HepG2 (cell line): ENCODE measurements at places on chromosomes 3 and 15. TPM values are rescaled to one million over a fixed set of nuclear protein-coding genes. Genes with fewer than 3 reads are reported as not detected.

DNA sequence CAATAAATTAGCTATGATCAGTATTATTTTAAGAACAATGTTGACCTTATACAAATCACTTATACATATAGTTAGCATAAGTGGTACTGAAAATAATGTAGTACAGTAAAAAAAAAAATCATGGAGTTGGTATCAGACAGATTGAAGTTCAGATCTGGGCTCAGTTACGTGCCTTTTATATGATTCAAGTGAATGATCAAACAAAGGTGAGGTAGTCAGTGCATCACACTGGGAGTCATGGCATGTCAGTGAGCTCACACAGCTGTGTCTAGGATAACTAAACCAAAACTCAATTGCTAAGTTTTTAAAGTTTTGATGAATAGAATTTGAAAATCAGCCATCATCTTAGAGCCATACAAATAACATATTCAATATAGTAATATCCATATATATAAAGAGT lies 11.2 kb upstream of the CCR8 start:
- no peak for DNase-seq

GRCh38 chr3:52521881-52522650 lies 11.6 kb downstream of the NT5DC2 start:
- DNase-seq, result no peak

GRCh38 chr3:143158014-143158988 lies 38.7 kb downstream of the CHST2 start:
- no peak for DNase-seq

SPATA12 gene
- total RNA-seq, result 0.09 TPM in 1 of 2 replicates, not detected in the other

SKIC8 gene
- total RNA-seq, result 69.5 and 98.2 TPM in 2 replicates
